ENCODE measurements at places on chromosomes 6 and 20. TPM values are rescaled to one million over a fixed set of nuclear protein-coding genes. Genes with fewer than 3 reads are reported as not detected.

SNAP91 gene
- polyA plus RNA-seq: 4.9 TPM

- DNase-seq: no peak
These were observed 112.0 kb upstream of the SNX9 start for GRCh38 chr6:157711060-157711459.

GRCh38 chr6:24802271-24803059, 3.7 kb upstream of the ARMH2 start:
- DNase-seq: no peak

DNA sequence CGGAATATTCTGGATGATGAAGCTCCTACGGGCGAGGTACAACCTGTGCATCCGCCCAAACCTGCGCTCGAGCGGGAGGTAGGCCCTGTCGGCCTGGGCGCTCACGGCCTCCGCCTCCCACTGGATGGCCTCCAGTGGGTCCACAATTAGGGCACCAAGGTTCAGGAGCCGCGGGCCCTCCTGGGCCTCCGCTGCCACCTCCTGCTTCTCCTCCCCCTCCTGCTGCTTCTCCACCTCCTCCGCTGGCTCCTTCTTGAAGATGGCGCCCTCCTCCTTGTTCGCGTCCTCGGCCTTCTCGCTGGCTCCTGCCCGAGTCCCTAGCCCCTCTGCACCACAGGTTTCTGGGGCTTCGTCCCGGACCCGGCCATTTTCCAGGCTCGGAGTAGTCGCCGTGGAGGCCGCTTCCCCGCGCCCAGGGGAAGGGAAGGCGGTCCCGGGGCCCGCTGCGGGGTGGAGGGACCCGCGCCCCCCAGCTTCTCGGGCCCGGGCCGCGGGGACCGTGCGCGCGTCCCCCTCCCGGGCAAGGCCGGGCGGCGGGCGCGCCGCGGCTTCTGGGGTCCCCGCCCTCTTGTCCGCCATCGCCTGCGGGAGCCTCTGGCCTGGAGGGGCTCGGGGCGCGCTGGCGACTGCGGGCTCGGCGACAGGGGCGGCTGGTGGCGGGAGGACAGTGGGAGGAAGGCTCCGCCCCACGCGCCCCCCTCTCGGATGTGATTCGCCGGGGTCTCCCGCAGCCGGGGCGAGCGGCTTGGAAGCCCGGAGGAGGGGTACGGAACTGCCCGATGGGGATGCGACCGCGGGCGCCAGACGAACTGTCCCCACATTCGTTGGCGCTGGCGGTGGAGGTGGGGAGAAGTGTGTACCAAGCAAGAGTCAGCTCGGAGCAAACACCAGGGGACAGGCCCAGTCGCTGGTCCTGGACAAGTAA, 17.6 kb downstream of the PLAGL2 start:
- peak; percentile 76 for DNase-seq

DNA sequence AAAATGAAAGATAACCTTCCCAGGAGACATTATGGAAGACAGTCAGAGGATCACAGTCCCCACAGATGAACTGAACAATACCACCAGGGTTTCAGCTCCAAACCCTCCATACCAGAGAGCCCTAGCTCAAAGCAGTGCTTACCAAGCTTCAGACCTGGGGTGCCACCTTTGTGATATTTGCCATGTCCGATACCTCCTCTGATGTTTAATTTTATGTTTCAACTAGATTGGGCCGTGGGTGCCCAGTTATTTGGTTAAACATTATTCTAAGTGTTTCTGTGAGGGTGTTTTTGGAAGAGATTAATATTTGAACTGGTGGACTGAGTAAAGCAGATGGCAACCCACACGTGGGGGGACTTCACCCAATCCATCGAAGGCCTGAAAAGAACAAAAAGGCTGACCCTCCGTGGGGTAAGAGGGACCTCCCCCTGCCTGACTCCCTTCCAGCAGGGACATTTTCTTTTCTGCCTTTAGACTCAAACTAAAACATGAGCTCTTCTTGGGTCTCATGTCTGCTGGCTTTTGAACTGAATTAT, 11.8 kb downstream of the SCML4 start:
- DNase-seq: no peak

DNA sequence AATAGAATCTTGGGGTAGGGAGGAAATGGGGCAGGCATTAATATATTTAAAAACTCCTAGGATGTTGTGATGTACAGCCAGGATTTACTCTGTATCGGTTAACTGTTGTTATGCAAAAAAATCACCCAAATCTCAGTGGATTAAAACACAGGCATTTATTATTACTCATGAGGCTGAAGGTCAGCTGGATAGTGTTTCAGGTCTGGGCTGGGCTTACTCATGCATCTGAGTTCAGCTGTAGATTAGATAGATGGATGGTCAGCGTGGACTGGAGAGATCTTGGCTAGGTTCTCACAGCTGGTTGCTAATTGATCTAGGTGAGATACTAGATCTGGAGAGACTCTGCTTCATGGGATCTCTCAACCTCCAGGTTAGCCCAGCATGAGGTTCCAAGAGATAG, 131.4 kb downstream of the BTBD3 start:
- no peak for DNase-seq

Measured in large intestine (tissue), 12 donors.